ENCODE measurements at places on chromosomes 1 and 21.

GRCh38 chr21:46183910-46184624, at the start of gene SPATC1L:
Gene SPATC1L, minus strand, starts transcription at chr21:46184459. Its CDS starts 1,643 bp downstream, at chr21:46182816.
- no peak for DNase-seq

- DNase-seq, result no peak
Measured at GRCh38 chr1:165119086-165119485, 237.4 kb downstream of the LMX1A start.

- DNase-seq, result no peak
Measured at GRCh38 chr21:43936247-43936967, 71.4 kb downstream of the AGPAT3 start.

DNA sequence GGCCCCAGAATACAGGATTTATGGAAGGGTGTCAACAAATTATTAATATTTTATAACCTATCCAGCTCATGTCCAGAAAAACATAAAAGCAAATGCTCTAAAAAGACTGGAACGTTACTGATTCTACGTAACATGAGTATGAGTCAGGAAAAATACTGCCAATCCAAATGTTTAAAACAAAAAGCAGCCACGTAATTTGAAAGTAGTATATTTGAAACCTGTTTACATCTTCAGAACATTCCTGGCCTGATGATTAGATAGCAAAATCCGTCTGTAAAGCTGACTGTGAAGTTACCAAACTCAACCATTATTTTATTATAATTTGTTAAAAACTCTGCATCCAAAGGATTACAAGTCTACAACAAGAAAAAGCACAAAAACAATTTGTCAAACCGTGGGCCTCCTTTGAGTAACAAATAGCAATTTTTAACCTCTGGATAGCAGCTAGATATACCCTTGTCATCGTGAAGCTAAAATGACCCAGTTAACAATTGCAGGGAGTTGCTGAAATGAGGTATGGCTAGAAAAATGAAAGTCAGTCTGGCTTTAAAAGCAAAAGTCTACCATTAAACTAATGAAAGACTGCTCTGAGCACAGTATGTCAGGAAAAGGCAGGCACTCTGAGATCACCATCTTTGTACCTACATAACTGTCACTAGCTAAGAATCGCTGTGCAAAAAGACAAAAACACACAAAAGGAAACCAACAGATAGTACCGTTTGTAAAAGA, 1.2 kb downstream of the UBR4 start:
- DNase-seq, result no peak

GRCh38 chr1:240435996-240436566, 175.9 kb downstream of the GREM2 start:
- no peak for DNase-seq

DNA sequence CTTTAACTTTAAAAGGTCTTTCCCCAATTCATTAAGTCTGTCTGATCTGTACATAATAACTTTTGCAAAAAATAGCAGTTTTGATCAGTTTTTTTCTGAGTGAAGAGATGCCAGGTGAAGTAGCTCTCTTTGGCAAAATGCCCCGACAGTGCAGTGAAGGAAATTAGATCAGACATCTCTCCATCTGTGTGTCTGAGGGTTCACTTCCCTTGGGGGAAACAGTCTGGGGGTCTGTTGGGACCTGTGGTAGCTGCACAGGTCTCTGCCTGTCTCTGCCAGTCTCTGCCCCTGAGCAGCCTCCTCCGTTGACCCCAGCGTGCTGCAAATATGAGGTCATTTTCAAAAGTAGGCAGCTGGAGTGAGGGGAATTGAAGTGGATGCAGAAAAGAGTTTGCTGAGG, 54.5 kb downstream of the TBCE start:
- peak; percentile 5 for DNase-seq

GRCh38 chr1:63886340-63886739, 112.5 kb downstream of the ROR1 start:
- no peak for DNase-seq

DNA sequence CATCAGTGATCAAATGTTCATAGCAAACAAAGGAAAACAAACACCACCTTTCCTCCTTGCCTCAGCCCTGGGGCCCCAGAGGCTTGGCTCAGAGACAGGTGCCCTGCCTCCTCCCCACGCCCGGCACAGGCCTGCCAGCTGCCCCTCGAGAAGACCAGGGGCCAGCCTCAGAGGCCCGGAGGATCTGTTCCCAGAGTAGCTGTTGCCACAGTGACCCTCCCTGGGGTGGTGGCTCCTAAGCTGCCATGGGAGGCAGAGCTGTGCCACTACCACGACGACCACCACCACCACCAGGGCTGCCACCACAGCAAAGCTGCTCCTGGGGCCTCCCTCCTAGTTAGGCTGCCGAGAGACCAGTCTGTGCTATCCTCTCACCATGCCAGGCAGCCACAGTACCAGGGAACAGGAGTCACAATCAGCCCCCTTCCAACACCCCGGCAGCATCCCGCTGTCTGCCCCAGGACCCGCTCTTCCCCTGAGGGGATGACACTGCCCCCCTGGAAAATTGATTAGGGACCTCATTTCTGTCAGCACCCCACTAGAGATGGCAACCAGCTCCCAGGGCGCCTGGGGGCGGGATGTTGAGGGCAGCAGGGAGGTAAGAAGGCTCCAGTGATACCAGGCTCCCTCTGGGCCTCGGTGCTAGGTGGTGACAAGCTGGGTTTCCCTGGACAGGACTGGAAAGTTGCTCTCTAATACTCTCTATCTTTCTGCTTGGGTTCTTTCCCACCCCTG, 30.5 kb downstream of the KCNC4 start:
- DNase-seq, result no peak

Measured in NCI-H524 (cell line).